ENCODE measurements at places on chromosomes 5 and 9. TPM values are rescaled to one million over a fixed set of nuclear protein-coding genes. Genes with fewer than 3 reads are reported as not detected.

Gene SLC45A2
- total RNA-seq: not detected

DNA sequence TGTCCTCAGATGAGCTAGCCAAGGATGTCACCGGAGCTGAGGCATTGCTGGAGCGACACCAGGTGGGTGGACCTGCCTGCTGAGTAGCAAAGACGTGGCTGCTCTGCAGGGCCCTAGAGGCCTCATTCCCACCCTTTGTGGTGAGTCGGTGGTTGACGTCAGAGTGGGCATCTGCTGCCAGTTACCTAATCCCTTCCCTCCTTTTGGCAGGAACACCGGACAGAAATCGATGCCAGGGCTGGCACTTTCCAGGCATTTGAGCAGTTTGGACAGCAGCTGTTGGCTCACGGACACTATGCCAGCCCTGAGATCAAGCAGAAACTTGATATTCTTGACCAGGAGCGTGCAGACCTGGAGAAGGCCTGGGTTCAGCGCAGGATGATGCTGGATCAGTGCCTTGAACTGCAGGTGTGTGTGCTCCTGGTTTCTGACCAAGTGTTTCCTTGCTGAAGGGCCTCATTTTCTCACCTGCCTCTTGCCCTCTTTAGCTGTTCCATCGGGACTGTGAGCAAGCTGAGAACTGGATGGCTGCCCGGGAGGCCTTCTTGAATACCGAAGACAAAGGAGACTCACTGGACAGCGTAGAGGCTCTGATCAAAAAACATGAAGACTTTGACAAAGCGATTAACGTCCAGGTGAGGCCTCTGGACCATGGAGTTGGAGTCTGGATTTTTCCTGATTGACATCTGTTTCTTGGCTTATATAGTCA lies 48.9 kb downstream of the DYNC2I2 start:
- H3K27ac ChIP-seq: no peak overlapping the region
- H3K4me1 ChIP-seq: no peaks in the 10 kb centered on the region
- no peaks in the 10 kb centered on the region for H3K27me3 ChIP-seq

GRCh38 chr5:29780401-29780800 lies 1413.1 kb upstream of the CDH6 start:
- DNase-seq: no peak
- no peak overlapping the region for H3K27ac ChIP-seq
- H3K27me3 ChIP-seq: no peaks in the 10 kb centered on the region
- no peaks in the 10 kb centered on the region for H3K36me3 ChIP-seq

Gene SLC34A1
- total RNA-seq: not detected

GRCh38 chr5:147830035-147830434 lies 1.4 kb downstream of the SPINK1 start:
- no peak overlapping the region for H3K27ac ChIP-seq
- H3K27me3 ChIP-seq: no peaks in the 10 kb centered on the region
- H3K36me3 ChIP-seq: no peaks in the 10 kb centered on the region
- no peak overlapping the region for H3K4me3 ChIP-seq
- no peaks in the 10 kb centered on the region for H3K4me1 ChIP-seq

DNA sequence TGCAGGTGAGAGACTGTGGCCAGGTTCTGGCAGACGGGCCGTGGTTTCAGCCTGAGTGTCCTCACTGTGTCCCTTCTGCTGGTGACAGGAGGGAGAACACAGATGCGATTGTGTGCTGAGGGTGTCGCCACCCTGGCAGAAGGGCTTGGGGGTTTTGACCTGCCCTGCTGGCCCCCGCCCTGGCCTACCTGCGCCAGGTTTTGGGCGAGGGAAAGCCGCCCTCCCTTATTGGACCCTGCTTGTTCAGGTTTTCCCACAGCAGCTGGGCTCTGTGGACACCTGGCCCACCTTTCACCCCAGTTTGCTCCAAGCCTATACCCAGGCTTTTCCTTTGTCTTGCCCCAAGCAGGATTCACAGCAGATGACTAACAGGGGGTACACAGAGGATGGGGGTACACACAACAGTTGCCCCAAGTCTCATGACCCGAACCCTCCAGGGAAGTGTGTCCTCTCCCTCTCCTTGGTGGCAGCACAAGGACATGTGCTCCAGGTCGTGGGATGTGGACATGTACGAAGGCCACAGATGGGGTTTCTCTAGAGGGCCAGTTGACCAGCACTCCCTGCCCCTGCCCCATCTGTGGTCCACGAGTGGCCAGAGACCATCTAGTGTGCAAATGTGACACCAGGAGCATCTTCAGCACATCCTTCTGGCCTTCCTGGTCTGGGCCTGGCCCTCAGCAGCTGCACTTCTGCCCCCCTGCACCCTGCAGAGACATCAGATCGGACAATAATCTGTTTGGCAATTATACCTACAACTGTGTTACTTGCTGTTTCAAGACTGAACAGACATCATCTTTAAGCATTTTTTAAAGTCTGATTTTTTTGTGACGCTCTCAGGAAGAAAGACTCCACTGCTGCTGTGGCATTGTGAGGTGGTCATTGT lies 265.8 kb upstream of the IRX4 start:
- H3K27ac ChIP-seq: no peak overlapping the region
- no peak for DNase-seq
- H3K27me3 ChIP-seq: no peaks in the 10 kb centered on the region
- H3K4me3 ChIP-seq: no peak overlapping the region

GRCh38 chr5:167861129-167861927 lies 430.1 kb upstream of the WWC1 start:
- no peaks in the 10 kb centered on the region for H3K36me3 ChIP-seq
- H3K4me3 ChIP-seq: no peak overlapping the region
- no peak overlapping the region for H3K27ac ChIP-seq
- H3K4me1 ChIP-seq: no peaks in the 10 kb centered on the region

DNA sequence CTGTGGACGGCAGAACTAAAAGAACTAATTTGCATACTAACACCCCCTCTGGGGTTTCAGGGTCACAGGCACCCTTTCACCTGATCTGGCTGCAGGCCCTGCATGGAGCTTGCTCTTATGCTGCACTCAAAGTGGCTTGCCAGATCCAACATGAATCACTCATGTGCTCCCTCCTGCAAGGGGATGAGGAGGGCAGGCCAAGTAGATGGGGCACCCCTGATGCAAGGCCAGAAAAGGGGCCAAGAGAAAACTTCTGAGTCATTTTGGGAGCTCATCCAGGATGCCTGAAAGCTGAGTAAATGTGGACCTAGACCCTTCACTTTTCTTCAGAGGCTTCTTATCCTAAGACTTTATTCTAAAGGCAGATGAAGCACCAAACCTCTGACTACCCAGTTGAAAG lies 558.5 kb upstream of the PTGER4 start:
- no peaks in the 10 kb centered on the region for H3K4me1 ChIP-seq
- no peak overlapping the region for H3K4me3 ChIP-seq
- H3K27me3 ChIP-seq: no peaks in the 10 kb centered on the region
- no peak overlapping the region for H3K27ac ChIP-seq

Gene PCDHA7
- not detected for total RNA-seq

Gene F2RL2
- 1.5 TPM for total RNA-seq

Gene MIGA2
- total RNA-seq: 35.9 TPM

DNA sequence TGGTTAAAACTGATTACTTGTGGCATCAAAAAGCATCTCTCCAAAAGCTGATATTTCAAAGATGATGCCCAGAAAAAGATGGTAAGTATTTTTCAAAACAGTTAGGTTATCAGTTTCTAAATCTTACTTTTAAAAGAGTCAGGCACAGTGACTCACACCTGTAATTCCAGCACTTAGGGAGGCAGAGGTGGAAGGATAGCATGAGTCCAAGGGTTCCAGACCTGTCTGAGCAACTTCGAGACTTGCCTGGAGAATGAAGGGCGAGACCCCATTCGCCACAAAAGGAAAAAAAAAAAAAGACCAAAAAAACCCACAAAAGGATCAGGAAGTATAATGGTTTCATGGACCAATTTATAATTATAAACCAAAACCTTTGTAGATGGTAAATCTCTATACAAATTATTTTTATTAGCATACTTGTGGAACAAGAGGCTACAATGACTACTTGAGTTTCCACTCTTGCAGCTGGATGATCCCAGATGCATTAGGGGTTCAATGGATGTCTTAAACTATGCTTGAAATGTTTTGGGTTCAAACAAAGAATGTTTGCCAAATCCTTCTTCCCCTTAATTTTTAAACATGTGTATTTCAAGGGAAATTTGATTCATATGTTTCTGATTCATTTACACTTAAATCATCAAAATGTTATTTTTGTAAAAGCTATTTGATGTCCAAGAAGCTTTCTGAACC lies 96.1 kb downstream of the ADAMTSL1 start:
- no peaks in the 10 kb centered on the region for H3K27me3 ChIP-seq
- no peaks in the 10 kb centered on the region for H3K36me3 ChIP-seq
- peaks cover 2% of the 10 kb centered on the region for H3K4me1 ChIP-seq
- no peak overlapping the region for H3K4me3 ChIP-seq
- no peak overlapping the region for H3K27ac ChIP-seq

GRCh38 chr5:65468633-65469032 lies 13.1 kb downstream of the ADAMTS6 start:
- no peaks in the 10 kb centered on the region for H3K27me3 ChIP-seq
- H3K4me1 ChIP-seq: no peaks in the 10 kb centered on the region
- H3K27ac ChIP-seq: no peak overlapping the region
- DNase-seq: no peak
- no peak overlapping the region for H3K4me3 ChIP-seq
- no peaks in the 10 kb centered on the region for H3K36me3 ChIP-seq

Gene PCDHA1
- total RNA-seq: not detected

DNA sequence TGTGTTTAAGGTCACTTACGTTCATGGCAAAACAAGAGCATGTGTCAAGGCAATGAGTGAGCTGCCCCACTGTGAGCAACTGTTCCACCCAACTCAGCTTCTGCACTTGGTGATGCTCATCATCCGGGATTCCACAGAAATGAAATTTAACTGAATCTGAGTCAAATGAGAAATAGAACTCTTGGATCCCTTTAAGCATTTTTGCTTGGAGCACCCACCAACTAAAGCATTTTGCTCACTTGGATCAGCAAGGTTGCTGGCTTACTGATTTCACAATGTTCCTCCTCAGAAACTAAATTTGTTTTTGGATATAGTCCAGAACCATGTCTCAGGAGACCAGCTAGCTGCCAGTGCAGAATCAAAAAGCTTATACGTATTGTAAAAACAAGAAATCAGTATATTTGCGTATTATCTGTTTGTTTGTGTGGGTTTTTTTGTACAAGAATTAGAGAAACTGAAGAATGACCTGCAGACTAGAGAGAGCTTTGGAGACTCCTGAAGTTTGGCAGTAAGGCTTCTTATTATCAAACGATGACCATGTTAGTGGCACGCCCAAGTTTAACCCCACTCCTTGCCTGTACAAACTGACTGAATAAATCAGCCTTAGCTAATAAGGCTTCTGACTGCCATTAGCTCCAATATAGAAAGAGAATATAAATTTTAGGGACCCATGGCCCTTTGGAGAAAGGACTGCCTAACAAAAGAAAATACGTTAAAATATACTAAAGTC lies 153.8 kb upstream of the FST start:
- no peak overlapping the region for H3K27ac ChIP-seq
- H3K36me3 ChIP-seq: no peaks in the 10 kb centered on the region
- DNase-seq: no peak
- no peaks in the 10 kb centered on the region for H3K27me3 ChIP-seq

DNA sequence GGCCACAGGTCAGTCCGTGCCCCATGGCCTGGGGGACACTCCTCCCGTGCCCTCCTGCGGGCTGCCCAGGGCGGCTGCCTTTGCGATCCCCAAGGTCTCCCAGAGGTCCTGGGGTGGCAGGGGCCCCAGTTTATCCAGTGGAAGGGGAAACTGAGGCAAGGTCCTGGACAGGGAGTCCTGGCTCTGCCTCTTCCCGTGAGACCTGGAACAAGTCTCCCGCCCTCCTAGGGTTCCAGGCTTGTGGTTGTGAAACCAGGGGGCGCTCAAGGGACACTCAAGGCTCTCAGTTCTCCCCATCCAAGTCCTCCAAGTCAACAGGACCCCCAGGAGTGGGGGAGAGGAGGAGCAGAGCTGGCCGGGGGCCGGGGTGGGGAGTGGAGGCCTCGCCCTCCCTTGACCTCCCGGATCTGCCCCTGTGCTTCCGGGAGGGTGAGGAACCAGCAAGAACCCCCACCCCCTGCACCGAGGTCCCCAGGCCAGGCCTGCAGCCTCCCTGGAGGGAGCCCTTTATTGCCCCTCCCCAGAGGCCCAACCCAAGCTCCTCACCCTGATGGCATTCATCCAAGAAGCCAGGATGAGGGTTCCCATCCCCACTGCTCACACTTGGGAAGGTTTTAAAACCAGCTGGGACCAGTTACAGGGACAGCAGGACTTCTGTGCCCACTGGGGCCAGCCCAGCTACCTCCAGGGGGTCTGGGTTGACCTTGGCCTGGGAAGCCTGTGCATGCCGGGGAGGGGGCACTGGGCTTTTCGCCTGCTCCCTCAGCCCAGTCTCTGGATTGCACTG lies 24.7 kb upstream of the TMEM250 start:
- no peak overlapping the region for H3K27ac ChIP-seq
- no peaks in the 10 kb centered on the region for H3K36me3 ChIP-seq
- H3K4me3 ChIP-seq: no peak overlapping the region
- no peaks in the 10 kb centered on the region for H3K27me3 ChIP-seq
- no peaks in the 10 kb centered on the region for H3K4me1 ChIP-seq
- DNase-seq: no peak

Gene SPINK7
- not detected for total RNA-seq

Gene SLC34A3
- total RNA-seq: not detected

Gene STPG3
- total RNA-seq: not detected

DNA sequence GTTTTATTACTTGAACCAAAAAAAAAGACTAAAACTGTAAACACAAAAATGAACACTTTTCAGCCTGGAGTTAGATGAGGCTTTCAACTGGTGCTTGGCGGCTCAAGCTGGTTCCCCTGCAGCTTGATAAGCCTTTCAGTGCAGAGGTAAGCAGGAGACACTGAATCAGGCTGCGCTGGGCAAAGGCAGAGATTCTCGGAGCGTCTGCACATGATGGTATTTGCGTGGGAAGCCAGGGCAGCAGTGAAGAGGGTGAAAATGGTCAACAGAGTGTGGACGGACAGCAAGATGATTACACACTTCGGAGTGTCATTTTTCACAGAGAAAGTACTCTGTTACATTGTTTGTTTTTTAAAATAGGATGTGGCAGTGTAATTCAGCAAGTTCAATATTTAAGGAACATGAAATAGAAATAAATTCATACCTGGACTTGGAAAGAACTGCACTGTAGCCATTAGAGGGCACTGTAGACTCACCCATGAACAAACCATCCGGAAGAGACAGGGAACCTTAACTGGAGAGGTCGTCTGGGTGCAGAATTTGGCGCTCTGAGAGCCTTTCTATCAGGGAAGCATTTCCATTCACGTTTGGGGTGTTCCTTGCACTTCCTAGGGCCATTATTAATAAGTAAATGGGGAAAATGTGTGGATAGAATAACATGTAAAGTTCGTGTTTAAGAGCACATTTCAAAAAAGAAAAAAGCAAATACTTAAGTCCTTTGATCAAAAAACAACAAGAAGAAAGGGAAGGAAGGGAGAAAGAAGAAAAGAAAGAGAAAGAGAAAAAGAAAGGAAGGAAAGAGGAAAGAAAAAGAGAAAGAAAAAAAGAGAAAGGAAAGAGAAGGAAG lies 69.8 kb downstream of the ICE1 start:
- H3K27me3 ChIP-seq: no peaks in the 10 kb centered on the region
- no peaks in the 10 kb centered on the region for H3K36me3 ChIP-seq
- H3K4me3 ChIP-seq: no peak overlapping the region
- no peak for DNase-seq
- no peak overlapping the region for H3K27ac ChIP-seq

Gene GABRA6
- total RNA-seq: not detected

GRCh38 chr5:7871653-7872052 lies 2.7 kb downstream of the MTRR start:
- H3K4me1 ChIP-seq: peaks cover 9% of the 10 kb centered on the region
- no peak overlapping the region for H3K27ac ChIP-seq
- H3K27me3 ChIP-seq: no peaks in the 10 kb centered on the region
- no peak for DNase-seq
- H3K4me3 ChIP-seq: no peak overlapping the region

Gene HMCN2
- 46.7 TPM for total RNA-seq

Gene TAF11L10
- not detected for total RNA-seq

Gene CD180
- 0.37 TPM for total RNA-seq

Gene SPTAN1
- total RNA-seq: 244 TPM
